ENCODE measurements at places on chromosomes 5 and 9.

- peak; percentile 13 for DNase-seq
Observed at GRCh38 chr9:130041648-130042405, 1.2 kb downstream of the FNBP1 start.

GRCh38 chr9:138098908-138099791 is 221.6 kb downstream of the CACNA1B start:
- DNase-seq = no peak

GRCh38 chr5:150227606-150228273 is 37.9 kb downstream of the SLC6A7 start:
- DNase-seq = no peak

DNA sequence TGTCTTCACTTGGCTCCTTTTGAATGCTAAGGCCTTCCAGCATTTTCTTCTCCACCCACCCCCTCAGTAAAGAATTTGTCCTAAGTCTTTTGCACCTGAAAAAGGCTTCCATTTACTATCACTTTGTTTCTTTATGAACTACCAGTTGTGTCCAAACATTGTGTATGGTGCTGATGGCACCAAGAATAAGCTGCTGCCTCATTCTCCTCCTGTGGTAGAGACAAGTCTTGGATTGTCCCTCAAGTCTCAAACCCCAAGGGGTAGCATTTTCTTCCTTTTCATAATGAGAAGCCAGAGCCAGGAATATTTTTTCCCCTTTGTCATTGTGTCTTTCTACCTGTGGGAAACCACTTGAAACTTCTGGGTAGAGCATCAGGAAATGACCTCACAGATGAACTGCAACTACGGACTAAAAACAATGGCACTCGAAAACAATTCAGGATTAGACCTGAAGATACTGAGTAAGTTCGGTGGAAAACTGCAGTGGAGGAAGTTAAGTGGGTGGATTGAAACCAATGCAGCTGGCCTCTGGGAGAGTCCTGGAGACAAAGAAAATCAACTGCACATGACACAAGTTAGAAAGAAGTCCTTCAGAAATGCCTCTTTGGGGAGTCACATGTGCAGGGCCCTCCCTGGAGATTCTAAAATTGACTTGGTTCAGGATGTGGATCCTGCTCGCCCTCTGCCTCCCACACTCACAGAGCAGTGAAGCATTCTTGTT is 80.5 kb downstream of the SH3RF2 start:
- no peak for DNase-seq

GRCh38 chr5:37835380-37835973 is 4.4 kb downstream of the GDNF start:
- no peak for DNase-seq

GRCh38 chr5:79962575-79963222 is 28.4 kb downstream of the MTX3 start:
- DNase-seq = no peak

- DNase-seq = no peak
Observed at GRCh38 chr9:104374711-104375110, 129.4 kb upstream of the OR13F1 start.

DNA sequence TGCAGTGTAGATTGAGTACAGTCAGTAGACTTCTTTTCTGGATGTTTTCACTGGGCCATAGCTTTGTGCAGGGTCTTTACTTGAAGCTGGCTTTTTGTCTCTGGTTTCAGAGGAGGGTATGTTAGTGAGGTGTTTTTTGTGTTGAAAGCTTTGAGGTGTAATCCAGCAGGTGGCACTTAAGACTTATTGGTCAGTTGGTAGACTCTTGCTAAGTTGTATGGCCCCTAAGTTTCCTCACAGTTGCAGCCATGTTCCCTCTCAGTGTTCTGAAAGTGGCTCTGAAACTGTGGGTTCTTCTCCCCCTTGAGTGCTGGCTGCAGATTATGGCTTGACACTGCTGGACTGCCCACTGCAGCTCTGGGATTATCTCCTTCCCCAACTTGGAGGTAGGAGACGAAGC is 55.7 kb upstream of the SLC44A1 start:
- DNase-seq = no peak

- no peak for DNase-seq
Observed at GRCh38 chr9:111438541-111439235, 45.5 kb downstream of the ECPAS start.

GRCh38 chr5:179954434-179954833 is 46.7 kb upstream of the TBC1D9B start:
- no peak for DNase-seq

DNA sequence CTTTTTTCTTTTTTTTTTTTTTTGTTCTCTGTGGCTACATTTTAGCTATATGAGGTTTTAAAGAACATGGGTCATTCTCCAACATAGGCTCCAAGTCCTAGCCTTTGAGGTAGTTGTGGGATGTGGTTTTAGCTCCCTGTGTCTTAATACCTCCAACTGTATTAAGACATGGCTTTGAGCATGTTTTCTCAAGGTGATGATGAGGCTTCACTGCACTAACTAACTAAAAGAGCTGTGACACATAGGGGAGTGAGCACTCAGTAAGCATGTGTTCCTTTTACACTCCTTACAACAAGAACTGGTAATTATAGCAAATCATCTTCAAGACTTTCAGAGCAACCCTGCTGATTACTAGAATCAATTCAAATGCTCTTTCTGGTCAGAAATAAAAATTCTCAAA is 333.6 kb upstream of the CCNH start:
- no peak for DNase-seq

DNA sequence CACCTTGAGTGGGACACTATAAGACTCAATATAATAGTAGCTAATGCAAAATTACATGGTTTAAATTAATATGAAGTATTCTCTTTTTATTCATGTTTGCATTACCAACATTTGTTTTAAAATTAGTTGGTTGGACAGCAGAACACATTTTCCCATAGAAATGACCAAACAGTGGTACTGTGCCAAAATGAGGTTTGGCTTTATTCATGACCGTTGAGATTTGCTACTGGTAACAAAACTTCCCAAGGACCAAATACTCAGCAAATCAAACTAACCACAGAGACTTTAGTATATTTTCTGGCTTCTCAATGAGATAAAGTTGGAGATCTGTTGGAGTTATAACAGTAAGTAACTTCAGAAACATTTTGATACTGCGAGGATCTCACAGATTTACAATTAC is 637.8 kb upstream of the MEF2C start:
- DNase-seq = no peak

- peak; percentile 54 for DNase-seq
Observed at GRCh38 chr5:151686674-151687407, at the start of gene SPARC. Gene SPARC, minus strand, starts transcription at chr5:151686915. Its CDS starts 10,727 bp downstream, at chr5:151676188.

DNA sequence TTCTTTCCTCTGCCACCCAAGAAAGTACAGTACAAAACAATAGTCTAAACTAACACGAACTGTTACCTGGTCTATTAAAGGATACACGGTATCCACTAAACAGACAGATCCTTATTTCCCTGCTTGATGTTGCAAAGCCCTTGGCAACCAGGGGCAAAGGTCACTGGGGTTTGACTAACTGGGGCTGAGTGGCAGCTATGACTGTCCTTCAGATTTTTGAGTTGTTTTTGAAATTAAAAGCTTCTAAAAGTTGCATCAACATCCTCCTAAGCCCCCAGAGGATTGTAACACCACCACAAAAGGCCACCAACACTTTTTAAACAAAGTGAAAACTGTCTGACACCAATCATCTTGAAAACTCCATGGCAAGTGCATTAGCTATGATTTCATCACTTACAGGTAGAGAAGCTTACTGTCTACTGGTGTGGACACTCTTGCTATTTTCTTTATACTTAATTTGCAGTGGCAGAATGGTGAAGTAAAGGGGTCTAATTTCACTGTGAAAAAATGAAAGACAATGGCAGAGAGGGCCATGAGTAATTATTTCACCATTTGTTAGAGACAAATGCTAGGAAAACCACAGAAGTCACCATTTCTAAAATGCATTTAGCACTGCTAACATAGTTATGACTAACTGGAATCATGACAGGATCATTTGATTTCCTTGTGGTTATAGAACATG is 292.4 kb downstream of the EFNA5 start:
- no peak for DNase-seq

DNA sequence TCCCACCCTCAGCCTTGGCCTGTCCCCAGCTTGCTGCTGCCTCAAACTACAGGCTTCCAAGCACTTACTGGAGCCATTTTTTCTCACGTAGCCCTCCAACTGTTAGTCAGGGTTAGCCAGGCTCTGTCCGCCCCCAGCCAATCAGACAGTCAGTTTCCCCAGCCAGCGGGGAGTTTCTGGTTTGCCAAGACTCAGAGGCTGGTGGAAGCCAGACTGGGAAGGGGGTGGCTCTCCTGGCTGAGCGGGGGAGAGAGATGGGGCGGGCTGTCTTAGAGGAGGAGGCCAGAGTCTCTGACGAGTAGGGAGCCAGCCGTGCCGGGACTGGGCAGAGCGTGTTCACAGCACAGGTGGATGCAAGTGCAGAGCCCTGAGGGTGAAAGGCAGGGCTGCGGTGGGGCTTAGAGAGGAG is 15.3 kb downstream of the PROP1 start:
- DNase-seq = no peak

DNA sequence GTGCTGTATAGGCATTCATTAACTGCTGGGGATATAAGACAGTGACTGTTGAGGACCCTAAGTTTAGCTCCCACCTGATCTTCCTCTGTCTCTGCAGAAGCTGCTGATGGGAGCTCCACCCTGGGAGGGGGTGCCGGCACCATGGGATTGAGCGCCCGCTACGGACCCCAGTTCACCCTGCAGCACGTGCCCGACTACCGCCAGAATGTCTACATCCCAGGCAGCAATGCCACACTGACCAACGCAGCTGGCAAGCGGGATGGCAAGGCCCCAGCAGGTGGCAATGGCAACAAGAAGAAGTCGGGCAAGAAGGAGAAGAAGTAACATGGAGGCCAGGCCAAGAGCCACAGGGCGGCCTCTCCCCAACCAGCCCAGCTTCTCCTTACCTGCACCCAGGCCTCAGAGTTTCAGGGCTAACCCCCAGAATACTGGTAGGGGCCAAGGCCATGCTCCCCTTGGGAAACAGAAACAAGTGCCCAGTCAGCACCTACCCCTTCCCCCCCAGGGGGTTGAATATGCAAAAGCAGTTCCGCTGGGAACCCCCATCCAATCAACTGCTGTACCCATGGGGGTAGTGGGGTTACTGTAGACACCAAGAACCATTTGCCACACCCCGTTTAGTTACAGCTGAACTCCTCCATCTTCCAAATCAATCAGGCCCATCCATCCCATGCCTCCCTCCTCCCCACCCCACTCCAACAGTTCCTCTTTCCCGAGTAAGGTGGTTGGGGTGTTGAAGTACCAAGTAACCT is 22.1 kb downstream of the PCDHGC5 start:
- no peak for DNase-seq

GRCh38 chr9:136928591-136928990 is 15.9 kb downstream of the FBXW5 start:
- no peak for DNase-seq

- no peak for DNase-seq
Observed at GRCh38 chr5:38410304-38410990, 146.0 kb downstream of the LIFR start.

GRCh38 chr9:84001621-84002020 is 21.0 kb downstream of the RMI1 start:
- no peak for DNase-seq

DNA sequence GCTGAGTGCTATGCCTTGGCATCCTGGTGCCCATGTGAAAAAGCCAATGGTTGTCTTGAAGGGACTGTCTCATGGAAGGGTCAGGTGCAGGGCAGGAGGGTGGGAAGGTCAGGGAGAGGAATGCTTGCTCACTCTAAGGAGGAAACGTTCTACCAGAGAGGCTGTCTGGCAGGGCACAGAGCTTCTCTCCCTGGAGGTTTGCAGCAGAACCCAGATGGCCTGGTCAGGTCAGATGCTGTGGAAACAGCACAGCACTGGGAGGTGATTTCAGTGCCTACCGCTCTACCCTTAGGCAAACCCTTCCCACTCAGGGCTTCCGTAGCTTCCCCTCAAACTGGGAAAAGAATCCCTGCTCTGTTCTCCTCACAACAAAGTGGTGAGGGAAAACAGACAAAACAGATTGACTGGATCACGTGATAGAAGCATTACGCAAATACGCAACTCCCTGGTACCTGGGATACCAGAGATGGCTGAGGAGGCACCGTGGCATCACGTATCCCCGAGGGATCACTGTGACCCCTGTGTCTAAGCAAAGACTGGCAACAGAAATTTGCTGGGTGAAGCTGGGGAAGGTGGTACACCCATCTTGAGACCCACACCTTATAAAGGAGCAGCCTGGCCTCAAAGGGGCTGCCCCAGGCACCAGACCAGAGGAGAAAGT is 3.9 kb upstream of the MGAT1 start:
- DNase-seq = no peak

DNA sequence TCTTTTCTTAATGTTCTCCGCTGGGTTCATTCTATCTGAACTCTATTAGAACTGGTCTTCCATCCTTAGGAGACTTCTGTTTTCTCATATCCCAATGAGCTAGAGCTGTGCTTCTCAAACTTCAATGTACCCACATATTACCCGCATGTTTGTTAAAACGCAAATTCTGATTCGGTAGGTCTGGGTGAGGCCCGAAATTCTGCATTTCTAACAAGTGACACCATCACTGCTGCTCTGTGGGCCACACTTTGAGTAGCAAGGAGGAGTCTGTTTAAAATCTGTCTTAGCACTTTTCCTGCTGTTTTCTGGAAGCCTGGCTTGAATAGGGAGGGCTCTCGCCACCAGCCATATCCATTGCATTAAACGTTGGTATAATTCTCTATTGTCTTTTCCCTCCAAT is 151.9 kb upstream of the CLINT1 start:
- DNase-seq = no peak

- DNase-seq = no peak
Observed at GRCh38 chr9:16068476-16068875, 515.6 kb downstream of the CCDC171 start.

- no peak for DNase-seq
Observed at GRCh38 chr5:126448720-126449119, 25.5 kb downstream of the GRAMD2B start.

GRCh38 chr9:131661568-131662288 is 78.1 kb downstream of the RAPGEF1 start:
- no peak for DNase-seq

DNA sequence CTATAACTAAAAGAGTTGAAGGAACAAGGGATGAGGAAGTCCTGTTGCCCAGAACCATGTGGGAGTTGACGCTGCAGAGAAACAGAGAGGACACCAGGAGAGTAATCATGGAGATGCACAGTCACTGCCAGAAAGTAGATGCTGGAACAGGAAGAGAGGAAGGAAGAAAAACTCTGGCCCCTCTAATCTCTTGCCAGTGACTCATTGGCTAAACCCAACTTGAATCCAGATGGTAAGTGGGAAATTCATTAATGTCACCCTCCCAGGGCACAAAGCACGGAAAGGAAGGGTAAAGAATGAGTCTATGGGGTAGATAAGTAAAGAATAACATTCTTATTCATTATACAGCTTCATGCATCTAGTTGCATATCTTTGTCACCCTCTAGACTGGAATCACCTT is 631.9 kb downstream of the PRELID2 start:
- DNase-seq = no peak

DNA sequence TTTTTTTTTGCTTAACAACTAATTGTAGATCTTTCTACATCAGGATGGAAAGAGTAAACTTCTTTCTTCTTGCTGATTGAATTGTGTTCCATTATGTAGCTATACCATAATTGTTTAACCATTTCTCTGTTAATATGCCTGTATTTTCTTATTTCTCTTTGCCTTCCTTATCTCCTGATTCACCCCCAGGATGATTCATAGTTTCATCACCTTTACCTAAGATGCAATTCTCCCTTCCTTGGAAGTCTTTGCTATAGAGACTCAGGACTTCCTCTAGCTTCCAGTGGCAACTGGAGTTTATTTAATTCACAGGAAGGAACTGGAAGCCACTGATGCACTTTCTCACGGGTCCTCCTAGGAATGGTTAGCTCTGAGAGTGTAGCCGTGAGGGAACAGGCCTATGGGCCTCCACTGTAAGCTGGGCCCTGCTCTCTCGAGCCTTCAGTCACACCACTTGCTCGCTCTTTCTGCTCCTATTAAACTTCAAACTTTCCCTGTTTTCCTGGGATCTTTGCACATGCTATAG is 83.1 kb downstream of the FGF1 start:
- DNase-seq = no peak
